ENCODE measurements at places on chromosomes 3 and 15.

GRCh38 chr3:32224016-32224516 lies 14.4 kb upstream of the CMTM8 start:
- DNase-seq = no peak

- no peak for DNase-seq
These were observed 4.8 kb upstream of the TCF12 start for GRCh38 chr15:56913670-56914069.

DNA sequence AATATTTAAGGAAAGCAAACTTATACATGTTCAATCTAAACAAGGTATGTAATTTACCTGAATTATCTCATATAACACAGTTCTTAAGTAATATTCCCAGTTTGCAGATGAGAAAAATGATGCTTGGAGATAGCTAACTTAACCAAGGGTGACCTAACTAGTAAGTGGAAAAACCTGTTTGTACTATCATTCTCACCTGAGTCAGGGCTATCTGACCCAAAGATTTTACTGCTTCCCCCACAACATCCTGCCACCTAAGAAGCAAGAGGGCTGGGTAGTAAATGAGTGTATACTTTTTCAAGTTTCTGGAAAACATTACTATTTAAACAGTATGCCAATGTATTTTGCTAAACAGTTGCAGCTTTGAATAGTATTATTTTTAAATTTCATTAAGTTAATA lies 10.6 kb downstream of the TP63 start:
- no peak for DNase-seq

- no peak for DNase-seq
These were observed 28.1 kb downstream of the SMAD3 start for GRCh38 chr15:67093504-67093862.

GRCh38 chr3:141227752-141228151 lies 3.9 kb upstream of the PXYLP1 start:
- peak; percentile 80 for DNase-seq

DNA sequence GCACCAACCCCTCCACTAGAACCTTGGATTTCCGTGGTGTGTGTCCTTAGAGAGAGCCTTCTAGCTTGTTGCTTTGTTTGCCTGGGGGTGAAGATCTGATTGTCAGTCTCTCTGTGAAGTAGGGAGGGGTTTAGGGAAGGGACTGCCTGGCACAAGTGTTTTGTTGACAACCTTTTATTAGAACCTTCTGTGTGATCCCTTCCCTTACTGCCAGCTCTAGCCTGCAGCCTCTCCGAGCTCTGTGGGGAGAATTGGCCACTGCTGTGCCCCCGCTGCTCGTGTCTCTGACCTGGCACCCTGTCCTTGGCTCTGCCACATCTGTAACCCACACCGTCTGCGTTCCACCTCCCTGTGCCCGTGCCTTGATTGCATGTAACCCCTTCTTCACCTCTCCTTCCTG lies 30.9 kb upstream of the PCSK6 start:
- no peak for DNase-seq

DNA sequence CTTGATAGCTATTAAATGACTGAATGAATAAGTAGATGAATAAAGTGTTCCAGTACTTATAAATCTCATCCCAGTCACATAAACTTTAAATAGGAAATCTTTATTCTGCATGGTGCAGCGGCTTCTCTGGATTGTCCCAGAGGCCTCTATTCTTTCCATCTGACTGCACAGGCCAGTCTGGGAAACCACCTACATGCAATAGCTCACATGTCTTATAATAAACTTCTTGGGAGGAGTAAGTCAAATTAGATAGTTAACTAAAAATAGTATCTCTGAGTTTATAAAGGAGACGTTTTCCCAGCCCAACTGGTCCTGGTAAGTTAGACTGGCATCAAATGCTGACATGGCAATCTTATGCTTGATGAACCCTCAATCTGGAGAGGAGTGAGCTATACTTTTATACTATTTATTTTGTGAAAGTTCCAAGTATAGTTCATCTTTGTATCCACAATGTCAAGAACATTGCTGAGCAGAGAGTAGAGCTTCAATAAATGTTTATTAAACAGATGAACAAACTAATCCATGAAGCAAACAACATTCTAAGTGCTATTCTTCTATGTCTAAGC lies 417.6 kb downstream of the TIGIT start:
- no peak for DNase-seq

DNA sequence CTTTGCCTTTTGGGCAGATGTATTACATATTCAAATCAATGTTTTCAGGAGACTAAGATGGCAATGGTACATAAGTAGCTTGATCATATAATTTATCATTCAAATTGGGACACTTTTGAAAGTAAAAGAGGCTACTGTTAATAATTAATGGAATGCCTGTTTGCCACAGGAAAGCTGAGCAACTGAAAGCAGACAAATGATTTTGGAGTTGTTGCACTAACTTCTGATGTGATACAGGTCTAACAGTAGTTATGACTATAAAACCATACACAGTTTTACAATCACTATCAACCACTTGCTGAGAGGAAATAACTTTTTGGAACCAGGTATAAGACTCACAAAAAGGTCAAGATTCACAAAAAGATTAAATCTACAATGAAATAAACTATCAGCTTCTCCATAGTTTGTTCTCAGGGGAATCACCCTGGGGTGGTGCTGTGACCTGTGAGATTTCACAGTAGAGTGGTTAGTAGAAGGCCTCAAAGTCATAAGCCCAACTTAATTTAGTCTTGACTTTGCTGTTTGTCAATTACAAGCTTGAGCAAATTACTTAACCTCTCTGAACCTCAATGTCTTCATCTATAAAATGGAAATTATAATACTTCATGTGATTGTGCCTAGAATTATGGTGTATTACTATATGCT lies 42.7 kb downstream of the HHLA2 start:
- DNase-seq = no peak

- DNase-seq = no peak
These were observed 16.6 kb upstream of the SEMA3F start for GRCh38 chr3:50138266-50139200.

- no peak for DNase-seq
These were observed 27.9 kb downstream of the C2CD4B start for GRCh38 chr15:62136911-62137865.

GRCh38 chr15:73879426-73879825 lies 6.1 kb downstream of the TBC1D21 start:
- no peak for DNase-seq

GRCh38 chr3:6578526-6578925 lies 282.4 kb upstream of the GRM7 start:
- no peak for DNase-seq

Measured in SJSA1 (cell line).